DMS153 (cell line): ENCODE measurements at places on chromosomes 7 and 10.

DNA sequence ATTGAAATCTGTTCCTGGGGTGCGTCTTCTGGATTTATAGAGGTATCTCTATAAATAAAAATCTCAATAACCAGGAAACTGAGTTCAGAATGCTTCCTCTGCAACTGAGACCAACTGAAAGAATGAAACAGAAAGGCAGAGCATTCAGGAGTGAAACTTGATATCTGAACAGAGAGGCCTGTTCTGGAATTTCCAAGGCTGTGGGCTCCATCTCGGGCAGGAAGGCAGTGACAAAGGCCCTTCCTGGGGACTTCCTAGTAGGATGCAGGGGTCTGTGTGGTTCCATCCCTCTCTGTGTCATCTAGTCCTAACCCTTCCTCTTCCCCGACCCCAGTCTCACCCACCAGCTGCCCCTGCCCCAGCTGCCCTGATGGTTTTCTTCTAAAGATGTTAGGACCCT lies 52.0 kb downstream of the JCAD start:
- no peak for DNase-seq

DNA sequence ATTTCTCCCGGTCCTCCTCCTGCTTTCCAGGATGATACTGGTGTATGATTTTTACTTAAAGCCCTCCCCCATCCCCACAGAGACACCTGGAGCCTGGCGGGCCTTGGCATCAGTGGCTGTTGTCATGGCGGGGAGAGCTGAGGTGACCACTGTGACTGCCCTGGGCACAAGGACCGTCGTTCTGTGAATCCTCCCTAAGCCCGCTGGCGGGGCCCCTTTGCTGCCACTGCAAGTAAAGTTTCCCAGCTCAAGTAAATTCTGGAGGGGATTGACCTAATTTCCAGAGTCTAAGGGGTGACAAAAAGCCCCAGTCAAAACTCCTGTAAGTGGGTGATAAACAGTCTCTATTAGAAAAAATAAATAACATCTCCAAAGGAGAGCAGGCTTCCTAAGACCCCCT lies 393.2 kb upstream of the PODXL start:
- DNase-seq, result no peak

GRCh38 chr7:42625421-42625820 lies 286.4 kb downstream of the C7orf25 start:
- no peak for DNase-seq

DNA sequence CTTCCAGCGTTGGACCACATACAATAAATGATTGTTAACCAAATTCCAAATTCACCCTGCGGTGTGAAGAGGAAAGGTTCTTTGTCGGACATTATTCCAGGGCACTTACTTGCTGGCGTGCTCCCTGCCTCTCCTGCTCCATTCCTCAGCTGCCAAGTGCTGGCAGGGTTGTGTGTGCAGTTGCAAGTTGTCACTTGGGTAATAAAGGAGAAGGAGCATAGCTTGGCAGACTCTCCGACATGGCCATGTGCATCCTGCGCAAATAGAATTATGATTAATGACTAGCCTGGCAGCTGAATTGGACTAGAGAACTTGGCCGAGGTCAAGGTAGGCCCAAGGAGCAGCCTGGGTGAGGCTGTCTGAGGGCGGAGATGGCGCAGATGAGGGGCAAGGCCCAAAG lies 92.3 kb upstream of the ELMO1 start:
- DNase-seq, result no peak

DNA sequence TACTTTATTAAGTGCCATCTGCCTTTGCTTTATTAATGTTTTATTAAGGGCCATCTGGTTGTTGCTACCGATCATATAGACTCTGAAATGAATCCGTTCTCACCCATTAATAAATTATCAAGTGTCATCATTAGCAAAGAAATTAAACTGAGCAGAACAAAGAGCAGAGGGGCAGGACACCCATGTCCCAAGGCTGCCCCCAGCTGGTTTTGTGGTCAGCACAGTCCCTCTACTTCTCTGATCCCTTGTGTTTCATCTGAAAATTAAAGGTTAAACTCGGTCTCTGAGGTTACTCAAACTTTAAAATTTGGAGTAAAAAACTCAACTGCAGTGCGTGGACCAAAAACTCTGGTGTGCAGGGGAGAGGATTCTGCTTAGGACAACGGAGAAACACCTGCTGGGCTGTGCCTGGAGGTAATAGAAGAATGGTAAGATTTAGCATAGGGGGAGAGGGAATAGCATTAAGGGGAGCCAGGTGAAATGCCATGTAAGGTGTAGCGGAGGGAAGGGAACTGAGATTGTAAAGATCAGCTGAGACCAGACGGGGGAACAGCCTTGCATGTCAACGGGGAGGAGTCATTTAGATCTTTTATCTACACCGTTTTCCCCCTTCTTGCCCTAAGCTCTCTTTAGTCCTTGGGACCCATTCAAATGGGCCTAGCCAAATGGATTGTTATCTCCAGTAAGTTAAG lies 10.8 kb upstream of the GSDME start:
- no peak for DNase-seq

DNA sequence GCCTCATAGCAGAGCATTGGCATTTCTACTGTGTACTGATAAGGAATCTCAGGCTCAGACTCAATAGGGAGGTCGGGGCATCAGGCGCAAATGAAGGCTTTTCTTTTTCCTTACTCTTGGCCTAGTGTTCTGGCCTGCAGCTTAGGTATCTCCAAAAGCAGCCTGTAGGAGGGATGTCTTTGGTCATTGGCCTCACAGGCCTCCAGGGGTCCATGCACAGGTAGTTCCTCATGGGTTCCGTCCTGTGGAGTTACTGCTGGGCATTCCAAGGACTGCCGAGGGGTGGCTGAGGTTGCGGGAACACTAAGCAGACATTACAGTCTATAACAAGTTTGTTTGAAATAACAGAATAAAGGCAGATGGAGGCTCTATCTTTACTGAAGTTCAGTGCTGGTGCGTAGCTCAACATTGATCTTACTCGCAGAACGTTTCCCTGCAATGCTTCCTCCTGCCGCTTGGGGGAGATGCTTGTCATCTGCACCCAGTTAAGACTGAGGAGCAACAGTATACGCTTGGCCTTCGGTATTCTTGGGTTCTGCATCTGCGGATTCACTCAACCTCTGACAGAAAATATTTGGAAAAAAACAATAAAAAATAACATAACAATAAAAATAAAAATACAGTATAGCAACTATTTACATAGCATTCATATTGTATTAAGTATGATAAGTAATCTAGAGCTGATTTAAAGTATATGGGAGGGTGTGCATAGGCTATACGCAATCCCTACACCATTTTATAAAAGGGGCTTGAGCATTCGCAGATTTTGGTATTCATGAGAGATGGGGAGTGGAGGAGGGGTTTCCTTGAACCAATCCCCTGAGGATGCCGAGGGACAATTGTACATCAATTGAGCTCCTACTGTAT lies 58.9 kb downstream of the SH2D4B start:
- peak; percentile 12 for DNase-seq
